Activated naive CD4-positive, alpha-beta T cell treated with anti-CD3 and anti-CD28 coated beads for 36 hours (primary cell): ENCODE measurements at places on chromosomes 4 and X. TPM values are rescaled to one million over a fixed set of nuclear protein-coding genes. Genes with fewer than 3 reads are reported as not detected.

FAM184B gene
- not detected for total RNA-seq

STS gene
- 0.32 TPM for total RNA-seq

DNA sequence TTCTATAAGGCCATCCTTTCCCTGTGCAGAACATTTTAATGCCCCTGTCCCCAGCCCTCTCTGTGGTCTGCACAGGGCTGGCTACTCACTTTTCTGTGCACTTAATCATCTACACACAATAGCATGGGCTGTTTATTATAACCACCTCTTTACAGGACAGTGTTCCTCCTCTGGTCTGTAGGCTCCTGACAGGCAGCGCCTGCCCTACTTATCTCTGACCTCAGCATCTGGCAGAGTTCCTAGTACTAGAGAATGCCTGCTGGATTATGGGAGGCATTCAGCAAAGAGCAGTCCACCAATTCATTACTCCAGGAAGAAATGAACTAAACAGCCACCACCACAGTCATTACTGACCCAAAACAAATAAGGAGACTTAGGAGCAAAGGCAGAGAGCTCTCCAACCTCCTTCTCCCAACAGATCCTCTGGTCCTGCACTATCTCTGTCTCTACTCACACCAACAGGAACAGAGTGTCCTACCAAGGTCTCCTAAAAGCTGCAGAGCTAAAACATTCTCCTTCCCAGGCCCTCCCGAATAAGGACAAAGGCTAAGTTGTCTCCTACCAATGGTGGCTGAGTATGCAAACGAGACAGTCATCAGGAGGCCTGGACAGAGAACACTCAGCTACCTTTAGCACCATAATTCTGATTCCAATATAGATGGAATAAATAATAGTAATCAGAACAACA lies 279.2 kb downstream of the QDPR start:
- no peak overlapping the region for H3K4me3 ChIP-seq
- H3K36me3 ChIP-seq: no peaks in the 10 kb centered on the region
- peaks cover 25% of the 10 kb centered on the region for H3K27me3 ChIP-seq

DNA sequence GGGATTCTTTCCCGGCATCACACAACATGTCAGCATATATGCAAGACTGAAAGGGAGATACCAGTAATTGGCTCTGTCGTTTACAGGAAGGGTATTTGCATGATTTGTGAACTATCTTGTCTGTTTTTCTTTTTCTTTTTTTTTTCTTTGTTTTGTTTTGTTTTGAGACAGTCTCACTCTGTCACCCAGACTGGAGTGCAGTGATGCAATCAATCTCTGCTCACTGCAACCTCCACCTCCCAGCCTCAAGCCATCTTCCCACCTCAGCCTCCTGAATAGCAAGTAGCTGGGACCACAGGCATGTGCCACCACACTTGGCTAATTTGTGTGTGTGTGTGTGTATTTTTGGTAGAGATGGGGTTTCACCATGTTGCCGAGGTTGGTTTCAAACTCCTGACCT lies 262.7 kb upstream of the F9 start:
- no peak for DNase-seq
- no peak overlapping the region for H3K4me3 ChIP-seq
- H3K27ac ChIP-seq: no peak overlapping the region

GRCh38 chr4:33948921-33949320 lies 2295.4 kb downstream of the ARAP2 start:
- no peak for DNase-seq
- H3K36me3 ChIP-seq: no peaks in the 10 kb centered on the region
- H3K4me3 ChIP-seq: no peak overlapping the region
- H3K27ac ChIP-seq: no peak overlapping the region
- H3K27me3 ChIP-seq: no peaks in the 10 kb centered on the region
- no peaks in the 10 kb centered on the region for H3K4me1 ChIP-seq

GRCh38 chrX:43225626-43226328 lies 430.3 kb upstream of the MAOA start:
- no peaks in the 10 kb centered on the region for H3K36me3 ChIP-seq
- H3K4me1 ChIP-seq: no peaks in the 10 kb centered on the region
- no peak for DNase-seq
- no peak overlapping the region for H3K27ac ChIP-seq

- no peaks in the 10 kb centered on the region for H3K36me3 ChIP-seq
- H3K4me3 ChIP-seq: no peak overlapping the region
- H3K4me1 ChIP-seq: no peaks in the 10 kb centered on the region
Observed at GRCh38 chrX:118847676-118848075, 24.1 kb downstream of the ZCCHC12 start.

DNA sequence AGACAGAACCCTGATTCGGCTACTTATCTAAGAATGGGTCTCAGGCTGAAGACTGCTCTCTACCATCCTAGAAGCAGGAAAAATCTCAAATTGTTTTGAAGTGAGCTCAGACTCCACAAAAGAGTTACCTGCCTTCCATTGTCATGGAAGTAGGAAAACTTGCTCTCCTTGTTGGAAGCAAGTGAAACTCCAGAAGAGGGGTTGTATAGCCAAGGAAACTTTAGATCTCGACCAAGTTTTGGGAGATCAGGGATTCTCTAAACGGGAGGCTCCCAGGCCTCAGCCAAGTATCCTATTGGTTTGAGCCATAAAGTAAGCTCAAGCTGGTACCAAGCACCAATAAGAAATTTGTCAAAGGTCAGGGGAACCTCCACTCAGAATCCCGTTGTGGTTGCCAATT lies 9.2 kb upstream of the FHDC1 start:
- H3K36me3 ChIP-seq: peaks cover under 1% of the 10 kb centered on the region
- H3K27ac ChIP-seq: no peak overlapping the region
- H3K4me1 ChIP-seq: no peaks in the 10 kb centered on the region
- peaks cover 9% of the 10 kb centered on the region for H3K27me3 ChIP-seq
- DNase-seq: no peak
